Activated CD4-positive, CD25-positive, alpha-beta regulatory T cell treated with anti-CD3 and anti-CD28 coated beads, Interleukin-2, amount 50 U/mL, for 72 hours (primary cell): ENCODE measurements at places on chromosomes 7 and 10.

GRCh38 chr10:6187278-6187677, 15.5 kb upstream of the PFKFB3 start:
- no peak for DNase-seq

DNA sequence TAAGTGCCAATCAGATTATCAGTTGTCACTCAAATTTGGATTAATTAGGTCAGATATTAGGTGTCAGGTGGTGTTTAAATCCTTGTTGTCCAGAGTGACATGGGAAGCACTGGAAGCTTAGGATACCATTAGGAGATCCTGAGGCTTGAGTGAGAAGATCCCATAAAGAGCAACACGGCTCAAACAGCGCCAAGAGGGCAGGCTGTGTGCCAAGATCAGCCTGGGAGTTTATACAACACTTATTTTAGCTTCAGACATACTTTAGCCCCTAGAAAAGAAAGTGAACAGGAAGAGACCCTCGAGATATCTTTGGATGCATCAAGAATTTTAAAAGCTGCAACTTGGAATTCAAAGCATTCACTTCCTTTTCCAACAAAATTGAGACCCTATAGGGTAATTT, 14.2 kb upstream of the ACTA2 start:
- no peak for DNase-seq

GRCh38 chr10:48465860-48466521, 138.9 kb downstream of the ARHGAP22 start:
- DNase-seq, result peak; percentile 20

GRCh38 chr7:29987811-29988317, 1.7 kb downstream of the SCRN1 start:
- no peak for DNase-seq

- no peak for DNase-seq
Measured at GRCh38 chr10:7045891-7046599, 364.8 kb downstream of the SFMBT2 start.

DNA sequence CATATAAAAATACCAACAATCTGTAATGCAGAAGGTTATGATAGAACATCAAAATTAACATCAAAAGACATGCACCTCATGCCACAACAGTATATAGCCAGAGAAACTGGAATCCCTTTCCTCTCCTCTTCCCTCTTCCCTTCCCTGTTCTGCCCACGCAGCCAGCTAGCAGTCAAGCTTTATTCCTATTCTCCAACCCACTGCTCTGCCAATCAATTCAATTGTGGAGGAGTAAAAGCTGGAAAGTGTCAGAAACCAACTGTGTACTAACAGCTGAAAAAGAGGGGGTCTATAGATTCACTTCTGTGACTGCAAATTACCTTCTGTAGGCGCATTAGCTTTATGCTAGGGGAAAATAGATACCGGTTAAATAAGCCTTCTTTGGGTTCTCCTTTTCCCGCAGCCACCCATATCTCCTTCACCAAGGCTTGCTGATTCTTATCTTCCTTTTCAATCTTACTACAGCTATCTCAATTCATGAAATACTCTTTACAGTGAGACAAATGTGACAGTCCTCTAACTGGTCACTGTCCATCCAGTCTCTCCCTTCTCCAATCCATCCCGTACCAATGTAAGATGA, 16.3 kb downstream of the ABI1 start:
- DNase-seq, result no peak

GRCh38 chr7:121390617-121391016, 5.5 kb downstream of the FAM3C start:
- no peak for DNase-seq

DNA sequence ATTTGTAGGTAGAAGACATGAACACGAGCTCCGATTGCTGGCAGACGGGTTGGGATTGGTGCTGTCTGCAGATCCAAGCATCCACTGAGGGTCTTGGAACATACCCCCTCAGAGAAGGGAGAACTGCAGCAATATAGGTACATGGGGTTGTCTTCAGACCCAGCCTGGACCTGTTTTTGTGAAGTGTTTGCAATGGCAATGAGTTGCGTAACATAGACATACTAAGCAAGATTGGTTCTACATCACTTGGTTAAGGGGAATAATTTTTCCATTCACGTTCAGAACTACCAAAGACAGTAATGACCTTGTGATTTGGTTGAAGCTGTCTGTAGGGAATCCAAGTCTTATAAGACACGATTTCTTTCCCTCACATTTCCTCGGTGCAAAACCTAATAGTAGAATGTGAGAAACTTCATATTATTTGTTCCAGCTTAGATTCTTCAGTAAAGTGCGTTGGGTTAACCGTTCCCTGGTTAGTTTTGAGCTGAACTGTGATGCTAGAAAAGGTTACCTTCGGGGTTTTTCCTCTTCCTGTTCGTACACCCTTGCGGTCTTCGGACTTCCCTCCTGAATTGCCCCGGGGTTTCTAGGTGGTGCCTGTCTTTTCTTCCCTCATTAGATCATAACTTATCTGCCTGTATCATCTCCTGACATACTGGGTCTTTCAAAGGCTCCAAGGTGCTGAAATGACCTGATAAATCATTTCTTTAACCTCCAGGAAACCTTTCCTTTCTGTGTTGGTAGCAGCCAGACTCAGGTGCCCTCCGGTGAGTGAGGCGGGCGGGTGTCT, 14.4 kb downstream of the PROSER2 start:
- DNase-seq, result no peak

- DNase-seq, result no peak
Measured at GRCh38 chr7:73931502-73931901, 70.5 kb downstream of the TMEM270 start.

GRCh38 chr7:117790731-117791130, 82.5 kb downstream of the CTTNBP2 start:
- no peak for DNase-seq

DNA sequence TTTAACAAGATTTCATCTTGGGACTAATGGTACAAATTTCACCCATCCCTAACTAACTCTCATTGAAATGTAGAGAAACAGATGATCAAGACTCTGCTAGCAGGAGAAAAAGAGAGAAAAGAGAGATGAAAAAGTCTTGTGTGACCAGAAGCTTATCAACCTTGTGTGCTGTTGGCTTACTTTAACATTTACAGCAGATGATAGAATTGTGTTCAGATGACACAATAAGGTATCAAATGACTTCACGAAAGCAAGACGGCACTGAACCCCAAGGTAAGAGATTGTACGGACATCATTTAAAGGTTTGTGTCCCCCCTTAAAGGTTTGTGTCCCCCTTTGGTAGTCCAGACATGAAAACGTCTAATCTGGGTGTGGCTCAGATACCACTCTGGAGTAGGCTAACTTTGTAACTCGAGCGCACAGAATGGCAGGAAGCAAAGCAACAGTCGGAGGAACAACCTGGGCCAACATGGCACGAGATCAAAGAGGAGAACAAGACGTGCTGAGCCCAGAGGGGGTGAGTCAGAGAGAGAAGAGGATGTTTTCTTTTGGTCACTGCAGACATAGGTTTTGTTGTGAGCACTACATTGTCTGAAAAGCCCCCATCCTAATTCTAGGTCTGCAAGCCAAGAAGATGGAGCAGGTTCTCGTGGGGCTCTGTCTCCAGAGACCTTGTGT, 10.4 kb upstream of the LMBR1 start:
- DNase-seq, result no peak

- no peak for DNase-seq
Measured at GRCh38 chr7:92260248-92260781, 14.5 kb downstream of the ANKIB1 start.

DNA sequence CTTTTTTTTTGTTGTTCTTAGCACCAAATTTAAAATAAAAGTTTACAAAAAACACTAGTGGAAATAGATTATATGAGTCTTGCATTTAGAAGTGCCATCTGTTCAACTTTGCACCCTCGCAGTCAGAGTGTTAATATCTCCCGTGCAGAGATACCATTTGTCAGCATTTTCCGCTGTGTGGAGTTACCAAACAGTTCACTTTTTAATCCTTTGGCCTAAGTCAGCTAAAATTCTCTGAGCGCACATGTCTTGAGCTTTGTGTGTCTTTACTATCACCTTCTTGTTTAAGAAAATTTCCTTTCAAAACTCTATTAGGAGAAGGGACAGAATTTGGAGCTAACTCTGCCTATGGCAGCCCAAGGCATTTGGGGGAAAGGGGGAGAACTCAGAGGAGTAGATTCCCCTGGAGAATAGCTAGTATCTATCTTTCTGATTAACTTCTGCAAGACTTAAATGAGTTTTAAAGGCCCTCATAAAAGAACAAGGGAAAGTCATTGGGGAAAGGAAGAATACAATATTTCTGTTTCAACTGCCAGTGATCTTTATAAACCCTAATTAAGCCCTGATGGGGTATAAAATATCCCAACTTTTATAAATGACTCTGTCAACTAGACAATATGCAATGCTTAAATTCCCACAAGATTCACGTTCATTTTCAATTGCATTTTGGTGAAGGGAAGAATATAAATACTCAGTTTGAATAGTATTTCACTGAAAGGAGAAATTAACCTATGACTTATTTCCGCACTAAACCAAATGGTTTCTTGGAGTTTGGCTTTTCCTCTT, 114.9 kb upstream of the RAB11FIP2 start:
- DNase-seq, result no peak

DNA sequence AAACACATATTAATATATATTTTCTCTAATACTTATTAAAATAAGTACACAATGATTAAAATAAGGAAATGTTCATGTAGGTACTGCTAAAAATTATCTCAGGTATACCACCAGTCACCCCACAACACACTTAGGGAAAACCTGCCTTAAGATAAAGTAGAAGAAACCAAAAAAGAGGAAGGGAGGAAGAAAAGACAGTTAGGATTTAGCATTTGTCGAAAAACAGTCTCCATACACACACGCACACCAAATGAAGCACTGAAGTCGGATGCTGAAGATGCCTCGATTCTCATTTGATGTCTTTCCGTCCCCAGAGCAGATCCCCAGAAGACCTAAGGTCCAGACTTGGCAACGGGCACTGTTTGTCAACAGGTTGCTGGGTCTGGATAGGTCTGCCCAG, 30.0 kb upstream of the ARID5B start:
- DNase-seq, result no peak

GRCh38 chr10:727162-727790, 37.8 kb upstream of the DIP2C start:
- no peak for DNase-seq

GRCh38 chr10:30133198-30133597, 73.8 kb upstream of the JCAD start:
- no peak for DNase-seq

DNA sequence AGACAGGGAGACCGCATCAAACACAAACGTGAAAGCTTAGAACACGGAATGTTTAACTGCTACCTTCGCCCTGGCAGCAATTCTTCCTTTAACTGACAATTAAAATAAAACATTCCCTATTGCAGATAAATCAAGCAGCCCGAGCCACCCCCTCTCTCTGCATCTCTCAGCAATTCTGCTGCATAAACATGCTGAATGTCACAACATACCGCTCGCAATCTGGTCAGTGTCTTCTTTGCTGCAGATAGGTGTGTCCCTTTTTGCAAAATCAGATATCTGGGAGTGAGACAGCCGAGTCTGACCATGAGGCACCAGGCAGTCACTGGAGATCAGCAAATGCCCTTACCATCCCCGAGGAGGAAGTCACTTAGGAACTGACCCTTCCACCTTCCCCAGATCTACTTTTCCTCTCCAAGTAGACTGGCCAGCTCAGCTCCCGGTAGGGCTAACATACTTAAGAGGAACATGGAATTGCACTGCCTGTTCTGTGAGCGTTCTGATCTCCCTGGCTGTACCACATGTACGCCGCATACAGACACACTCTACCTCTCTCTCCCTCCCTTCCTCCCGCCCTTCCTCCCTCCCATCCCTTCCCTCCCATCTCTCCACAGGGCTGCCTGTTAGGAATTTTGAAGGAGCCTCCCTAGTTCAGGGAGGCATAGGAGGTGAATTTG, at the start of gene FRMD4A:
Gene FRMD4A, minus strand, starts transcription at position 537 of the 674 bp plus-strand sequence.
- DNase-seq, result no peak

- no peak for DNase-seq
Measured at GRCh38 chr7:110397927-110398660, 692.8 kb upstream of the LRRN3 start.

- DNase-seq, result no peak
Measured at GRCh38 chr7:132799081-132799413, 222.8 kb upstream of the PLXNA4 start.

DNA sequence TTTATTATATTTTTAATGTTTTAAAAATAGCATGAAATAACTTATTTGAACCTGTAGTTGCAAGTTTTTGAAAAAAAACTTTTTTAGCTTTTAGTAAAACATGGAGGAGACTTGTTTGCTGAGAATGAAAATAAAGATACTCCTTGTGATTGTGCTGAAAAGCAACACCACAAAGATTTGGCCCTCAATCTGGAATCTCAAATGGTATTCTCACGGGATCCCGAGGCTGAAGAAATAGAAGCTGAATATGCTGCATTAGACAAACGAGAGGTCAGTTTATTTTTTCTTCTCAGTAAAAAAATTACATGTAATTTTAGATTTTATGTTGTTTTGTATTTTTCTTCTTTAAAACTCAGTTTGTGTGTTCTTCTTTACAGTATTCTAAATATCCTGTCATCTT, 73.5 kb downstream of the ANKIB1 start:
- DNase-seq, result no peak

- no peak for DNase-seq
Measured at GRCh38 chr7:31432836-31433340, 81.0 kb upstream of the ITPRID1 start.

DNA sequence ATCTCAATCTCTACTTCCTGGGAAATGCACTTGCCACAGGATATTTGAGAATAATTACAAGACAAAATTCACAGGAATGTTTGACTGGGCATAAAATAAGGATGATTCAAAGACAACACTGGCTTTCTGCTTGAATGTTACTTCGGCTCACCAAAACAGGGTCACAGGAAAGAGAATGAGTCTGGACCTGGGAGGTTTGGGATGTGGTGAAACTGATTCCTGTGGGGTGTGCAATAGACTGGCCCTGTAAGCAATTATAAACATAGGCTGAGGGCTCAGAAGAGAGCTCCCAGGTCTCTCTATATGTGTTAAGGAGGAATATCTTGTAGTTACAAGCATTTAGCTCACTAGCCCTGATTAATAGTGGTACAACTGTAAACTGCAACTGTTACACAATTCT, 613.9 kb upstream of the CELF2 start:
- DNase-seq, result no peak

GRCh38 chr10:99854860-99855259, 72.4 kb downstream of the ABCC2 start:
- DNase-seq, result no peak

GRCh38 chr7:3897430-3898372, 596.6 kb downstream of the SDK1 start:
- peak; percentile 40 for DNase-seq

- DNase-seq, result peak; percentile 72
Measured at GRCh38 chr10:89414146-89414878, at the start of gene IFIT5. IFIT5 (plus strand) TSS chr10:89414568; CDS start chr10:89414799, 231 bp downstream.
